ENCODE measurements at places on chromosomes 7 and 10.
A peak's percentile ranks its signal among the peaks of the same experiment; 100 is the strongest.

DNA sequence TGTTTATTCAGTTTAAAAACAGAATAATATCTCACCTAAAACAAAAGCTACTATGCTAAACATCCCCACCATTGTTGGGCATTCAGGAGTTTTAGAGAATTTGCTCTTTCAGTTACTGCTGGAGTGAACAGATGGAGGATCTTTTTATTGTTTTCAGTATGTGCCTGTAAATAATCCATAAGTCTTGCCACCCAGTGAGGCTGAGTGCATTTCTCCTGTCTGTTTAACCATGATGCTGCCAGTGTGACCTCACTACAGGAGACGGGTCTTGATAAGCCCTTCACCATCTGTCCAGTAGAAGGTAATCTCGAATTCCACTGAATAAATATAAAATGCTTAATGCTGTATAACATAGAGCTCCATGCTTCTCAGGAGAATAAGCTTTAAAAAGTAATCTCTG, 430.9 kb downstream of the POM121L12 start:
- DNase-seq, result no peak

GRCh38 chr10:63554657-63555056, 33.5 kb downstream of the REEP3 start:
- DNase-seq, result peak; percentile 11

- DNase-seq, result no peak
Measured at GRCh38 chr7:77727936-77728701, 31.9 kb downstream of the RSBN1L start.

- DNase-seq, result no peak
Measured at GRCh38 chr10:123854003-123854402, 37.6 kb downstream of the CPXM2 start.

- DNase-seq, result no peak
Measured at GRCh38 chr10:103583871-103584215, 90.3 kb downstream of the NEURL1 start.

GRCh38 chr10:46548498-46549090, 7.9 kb downstream of the GPRIN2 start:
- no peak for DNase-seq

DNA sequence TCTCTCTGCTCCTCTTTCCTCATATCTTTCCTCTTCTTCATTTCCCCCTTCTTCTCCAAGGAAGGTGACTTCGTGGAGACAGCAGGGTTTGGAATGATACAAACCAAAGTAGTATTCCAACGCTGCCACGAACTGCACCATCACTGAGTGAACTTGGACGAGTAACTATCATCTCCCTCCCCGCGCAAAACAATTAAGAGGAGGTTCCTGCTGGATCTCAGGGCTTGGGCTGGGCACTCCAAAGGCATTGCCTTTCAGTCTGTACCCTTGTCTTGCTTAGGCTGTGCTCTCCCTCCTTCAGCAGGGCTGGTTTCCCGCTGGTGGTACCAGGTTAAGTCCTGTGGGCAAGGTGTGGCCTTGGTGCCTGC, 790 bp upstream of the PITX3 start:
- DNase-seq, result no peak

DNA sequence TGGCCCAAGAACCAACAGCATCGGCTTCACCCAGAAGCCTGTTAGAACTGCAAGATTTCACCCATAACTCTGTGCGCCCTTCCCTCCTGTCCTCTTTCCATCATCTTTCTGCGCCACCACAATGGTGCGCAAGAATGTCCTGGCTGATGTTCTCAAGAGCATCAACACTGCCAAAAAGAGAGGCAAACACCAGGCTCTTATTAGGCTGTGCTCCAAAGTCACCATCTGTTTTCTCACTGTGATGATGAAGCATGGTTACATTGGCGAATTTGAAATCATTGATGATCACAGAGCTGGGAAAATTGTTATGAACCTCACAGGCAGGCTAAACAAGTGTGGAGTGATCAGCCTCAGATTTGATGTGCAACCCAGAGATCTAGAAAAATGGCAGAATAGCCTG, 115.2 kb upstream of the FGFR2 start:
- DNase-seq, result no peak

GRCh38 chr10:133130602-133131001, 29.4 kb upstream of the KNDC1 start:
- no peak for DNase-seq

DNA sequence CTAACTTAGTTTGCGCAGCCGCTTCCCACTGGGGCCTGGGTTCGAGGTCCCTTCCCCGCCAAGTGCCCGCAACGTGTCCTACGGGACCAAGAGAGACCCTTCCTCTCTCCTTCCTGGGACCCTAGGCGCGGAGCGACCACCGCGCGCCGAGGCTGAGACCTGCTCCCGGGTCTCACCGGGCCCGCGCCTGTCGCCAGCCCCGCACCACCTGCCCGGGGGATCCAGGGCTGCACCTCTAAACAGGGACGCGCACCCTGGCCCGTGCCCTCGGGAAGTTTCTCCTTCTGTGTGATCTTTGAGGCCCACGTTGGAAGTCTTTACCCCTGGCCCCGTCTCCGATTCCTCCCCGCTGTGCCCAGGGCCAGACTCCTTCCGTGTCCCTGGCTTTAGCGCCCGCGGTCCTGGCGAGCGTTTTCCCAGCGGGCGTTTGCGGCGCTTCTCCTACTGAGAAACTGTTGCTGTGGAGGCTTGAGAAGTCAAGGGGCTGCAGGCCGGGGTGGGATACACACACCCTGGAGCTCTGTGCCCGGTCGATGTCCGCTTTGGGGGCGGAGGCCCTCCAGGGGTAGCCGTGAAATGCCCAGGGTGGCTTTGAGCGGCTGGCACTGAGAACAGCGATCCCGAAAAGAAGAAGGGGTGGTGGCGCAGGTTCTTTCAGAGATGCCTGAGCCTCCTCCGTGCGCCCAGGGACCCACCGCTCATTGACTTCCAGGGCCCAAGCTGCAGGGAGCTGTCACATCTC, 575 bp downstream of the PLPP4 start:
- DNase-seq, result no peak

- no peak for DNase-seq
Measured at GRCh38 chr10:48735836-48736390, 51.2 kb downstream of the WDFY4 start.

DNA sequence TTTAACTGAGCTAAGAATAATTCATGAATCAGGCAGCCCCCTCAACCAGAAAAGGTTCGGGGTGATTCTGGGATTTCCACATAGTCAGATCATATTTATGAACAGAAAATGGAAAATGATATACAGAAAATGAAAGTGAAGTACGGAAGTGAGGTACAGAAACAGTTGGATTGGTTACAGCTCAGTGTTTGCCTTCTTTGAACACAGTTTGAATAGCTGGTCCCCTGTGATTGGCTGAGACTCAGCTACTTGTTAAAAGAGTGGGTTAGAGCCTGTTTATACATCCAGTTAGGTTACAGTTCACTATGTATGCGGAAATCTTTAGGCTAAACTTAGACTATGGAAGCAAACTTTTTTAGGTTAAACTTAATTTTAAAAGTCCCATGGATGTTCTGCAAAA, 511.7 kb downstream of the PLXDC2 start:
- DNase-seq, result peak; percentile 23

GRCh38 chr10:122341141-122341810, 33.2 kb upstream of the PLEKHA1 start:
- no peak for DNase-seq

- peak; percentile 63 for DNase-seq
Measured at GRCh38 chr7:112495810-112496462, 15.1 kb downstream of the LSMEM1 start.

GRCh38 chr7:67487316-67487715, 490.7 kb downstream of the TYW1 start:
- no peak for DNase-seq

GRCh38 chr7:135704698-135705097, 23.3 kb downstream of the SLC13A4 start:
- no peak for DNase-seq

- DNase-seq, result no peak
Measured at GRCh38 chr10:128877936-128878335, 589.1 kb upstream of the MGMT start.

GRCh38 chr7:98613601-98614425, 3.3 kb upstream of the NPTX2 start:
- peak; percentile 36 for DNase-seq

GRCh38 chr10:120727001-120727400, 124.2 kb upstream of the WDR11 start:
- no peak for DNase-seq

DNA sequence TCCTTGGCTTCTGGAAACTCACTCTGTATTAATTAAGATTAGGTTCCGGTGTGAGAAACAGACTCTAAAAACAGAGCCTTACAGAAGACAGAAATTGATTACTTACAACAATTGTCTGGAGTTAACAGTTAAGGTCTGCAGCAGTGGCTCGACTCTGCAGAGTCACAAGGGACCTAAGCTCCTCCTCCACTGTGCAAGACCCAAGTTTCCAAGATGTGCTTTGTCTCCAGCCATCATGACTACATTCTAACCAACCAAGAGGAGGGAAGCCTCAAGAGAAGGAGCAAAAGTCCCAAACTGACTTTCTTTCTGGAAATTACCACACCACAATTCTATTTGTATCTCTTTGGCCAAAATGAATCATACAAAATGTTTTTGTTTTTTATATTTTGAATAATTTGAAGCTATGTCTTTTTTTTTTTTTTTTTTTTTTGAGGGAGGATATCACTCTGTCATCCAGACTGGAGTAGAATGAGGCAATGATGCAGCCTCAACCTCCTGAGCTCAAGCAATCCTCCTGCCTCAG, 14.2 kb upstream of the ODAD2 start:
- DNase-seq, result no peak

DNA sequence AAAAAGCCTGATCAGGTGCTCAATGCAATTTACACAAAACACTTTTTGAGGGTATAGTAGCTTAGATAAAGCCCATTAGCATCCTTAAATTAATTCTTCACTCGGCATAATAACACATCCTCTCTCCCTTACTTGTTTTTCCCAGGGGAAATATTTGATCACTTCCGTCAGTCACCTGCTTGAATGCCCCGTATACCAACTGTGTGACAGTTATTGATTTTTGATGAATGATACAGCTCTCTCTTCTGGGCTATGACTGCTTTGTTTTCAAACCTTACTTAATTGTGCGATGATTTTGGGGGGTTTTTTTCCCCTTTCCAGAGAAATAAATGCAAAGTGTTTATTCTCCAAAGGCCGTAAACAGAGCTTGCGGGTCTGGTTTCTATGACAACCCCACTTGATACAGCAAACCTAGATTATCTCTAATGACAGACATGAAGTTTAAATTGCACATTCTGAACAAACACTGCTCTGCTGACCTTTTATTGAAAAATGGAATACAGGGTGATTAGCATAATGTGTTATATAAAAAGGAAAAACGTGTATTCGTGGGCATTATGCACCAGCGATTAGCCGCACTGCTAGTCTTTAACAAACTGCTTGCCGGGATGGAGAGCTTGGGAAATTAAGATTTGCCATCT, 78.4 kb upstream of the NANOS1 start:
- no peak for DNase-seq

GRCh38 chr7:47534322-47535034, 47.4 kb downstream of the TNS3 start:
- no peak for DNase-seq

- no peak for DNase-seq
Measured at GRCh38 chr7:73515178-73515577, 6.9 kb downstream of the BAZ1B start.

- no peak for DNase-seq
Measured at GRCh38 chr7:106590209-106590816, 70.6 kb downstream of the CCDC71L start.

GRCh38 chr10:74792726-74793125, 33.7 kb upstream of the KAT6B start:
- no peak for DNase-seq

DNA sequence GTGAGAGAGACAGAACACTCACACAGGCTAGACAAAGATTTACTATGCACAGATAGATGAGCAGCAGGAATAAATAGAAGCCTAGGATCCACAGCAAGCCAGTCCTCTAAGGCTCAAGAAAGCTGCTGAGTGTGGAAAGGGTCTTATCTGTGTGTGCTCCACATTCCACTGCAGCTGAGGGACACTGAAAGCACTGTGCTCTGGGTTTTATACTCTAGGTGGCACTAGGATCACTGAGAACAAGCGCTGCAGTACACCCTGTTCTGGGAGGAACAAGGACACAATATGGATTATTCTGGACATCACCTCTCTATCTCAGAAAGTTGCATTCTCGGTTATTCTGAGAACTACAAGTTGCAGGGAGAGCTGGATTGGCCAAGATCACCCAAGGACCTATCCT, 4.9 kb upstream of the KLHL7 start:
- DNase-seq, result no peak

DNA sequence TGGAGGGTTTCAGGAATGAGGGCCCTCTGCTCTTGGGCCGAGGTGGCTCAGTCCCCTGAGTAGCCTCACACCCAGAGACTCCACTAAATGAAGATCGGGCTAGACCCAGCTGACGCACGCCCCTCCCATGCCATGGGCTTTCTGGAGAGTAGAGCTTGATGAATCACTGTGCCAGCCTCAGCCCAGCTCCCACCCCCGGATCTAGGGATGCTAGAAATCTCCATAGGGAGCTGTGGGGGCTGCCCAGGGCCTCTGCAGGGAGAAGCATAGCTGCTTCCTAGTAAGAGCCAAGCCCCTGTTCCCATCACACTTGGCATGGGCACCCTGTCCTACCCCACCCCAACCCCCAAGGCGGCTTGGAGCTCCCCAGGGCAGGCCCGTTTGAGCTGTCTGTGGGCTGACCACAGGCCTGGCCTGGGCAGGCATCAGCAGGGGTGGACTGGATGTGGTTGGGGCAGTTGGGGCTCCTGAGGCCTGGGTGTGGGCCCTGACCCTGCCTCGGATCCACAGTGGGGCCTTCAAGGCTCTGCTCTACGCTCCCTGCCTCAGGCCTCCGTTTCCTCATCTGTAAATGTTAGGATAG, 121.2 kb downstream of the ZMIZ1 start:
- DNase-seq, result no peak

- no peak for DNase-seq
Measured at GRCh38 chr10:24605141-24605540, 118.5 kb downstream of the ARHGAP21 start.

DNA sequence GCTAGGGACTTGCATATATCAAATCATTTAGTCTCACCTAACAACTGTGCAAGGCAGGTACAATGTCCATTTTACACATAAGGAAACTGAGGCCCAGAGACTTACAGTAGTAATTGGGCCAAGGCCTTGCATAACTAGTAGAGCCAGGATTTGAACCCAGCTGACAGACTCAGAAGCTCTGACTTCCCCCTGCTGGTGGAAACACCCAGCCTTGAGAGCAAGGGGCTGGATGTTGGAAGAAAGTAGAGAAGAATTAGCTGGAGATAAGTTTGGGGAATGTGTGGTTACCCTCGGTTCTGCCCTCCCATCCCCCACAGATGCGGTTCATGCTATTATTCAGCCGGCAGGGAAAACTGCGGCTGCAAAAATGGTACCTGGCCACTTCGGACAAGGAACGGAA, 2.0 kb downstream of the AP1S1 start:
- no peak for DNase-seq

GRCh38 chr10:110851020-110851612, 20.6 kb upstream of the PDCD4 start:
- DNase-seq, result no peak

DNA sequence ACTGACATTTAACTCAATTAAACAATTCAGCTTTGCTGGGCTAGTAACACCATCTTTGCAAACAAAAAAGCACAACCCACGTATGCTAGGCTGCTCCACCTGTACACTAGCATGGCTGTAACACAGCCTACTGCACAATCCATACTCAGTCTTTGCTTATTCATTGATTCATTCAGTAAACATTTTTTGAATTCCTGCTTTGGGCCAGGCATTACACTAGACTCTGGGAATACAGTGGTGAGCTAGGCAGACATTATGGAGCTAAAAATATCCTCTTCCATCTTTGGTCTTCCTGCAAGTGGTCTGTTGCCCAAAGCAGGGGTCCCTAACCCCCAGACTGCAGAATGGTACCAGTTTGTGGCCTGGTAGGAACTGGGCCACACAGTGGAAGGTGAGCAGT, 9.9 kb downstream of the CNNM1 start:
- DNase-seq, result no peak

All from MM.1S (cell line).